ENCODE measurements at places on chromosomes 3 and 15. TPM values are rescaled to one million over a fixed set of nuclear protein-coding genes. Genes with fewer than 3 reads are reported as not detected.
A peak's percentile ranks its signal among the peaks of the same experiment; 100 is the strongest.

POPDC2 gene
- 1.3 TPM for total RNA-seq

PLSCR5 gene
- not detected for total RNA-seq

AHSG gene
- total RNA-seq, result not detected

DNA sequence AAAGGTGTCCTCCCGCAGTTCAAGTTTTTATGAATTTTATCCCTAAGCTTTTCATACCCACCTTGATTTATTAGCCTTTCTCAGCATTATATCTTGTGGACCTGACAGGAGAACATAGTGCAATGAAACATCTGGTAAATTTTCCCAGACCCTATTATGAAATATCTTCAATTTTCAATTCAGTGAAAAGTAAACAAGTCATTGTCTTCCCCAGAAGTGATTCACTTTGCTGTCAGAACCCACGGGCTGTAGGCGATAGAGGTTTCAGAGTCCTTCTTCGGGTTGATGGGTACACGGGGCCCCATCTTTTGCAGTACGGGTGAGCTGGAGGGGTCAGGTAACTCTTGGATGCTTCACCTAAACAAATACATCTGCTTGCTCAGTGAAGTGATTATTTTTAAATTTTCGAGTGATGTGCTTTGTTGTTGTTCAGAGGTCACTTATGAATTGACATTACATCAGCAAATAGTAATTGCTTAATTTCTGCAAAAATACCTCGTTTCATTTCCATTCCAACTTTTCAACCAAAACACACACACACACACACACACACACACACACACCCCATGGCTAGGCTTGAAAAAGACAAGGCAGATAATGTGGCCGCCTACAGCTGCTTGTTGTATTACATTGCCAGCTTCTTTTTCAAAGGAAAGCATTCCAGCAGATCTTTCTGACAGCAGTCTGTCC is 102.9 kb downstream of the SEMA6D start:
- DNase-seq, result peak; percentile 57

- DNase-seq, result no peak
Observed at GRCh38 chr3:60754617-60755016, 496.6 kb downstream of the FHIT start.

DNA sequence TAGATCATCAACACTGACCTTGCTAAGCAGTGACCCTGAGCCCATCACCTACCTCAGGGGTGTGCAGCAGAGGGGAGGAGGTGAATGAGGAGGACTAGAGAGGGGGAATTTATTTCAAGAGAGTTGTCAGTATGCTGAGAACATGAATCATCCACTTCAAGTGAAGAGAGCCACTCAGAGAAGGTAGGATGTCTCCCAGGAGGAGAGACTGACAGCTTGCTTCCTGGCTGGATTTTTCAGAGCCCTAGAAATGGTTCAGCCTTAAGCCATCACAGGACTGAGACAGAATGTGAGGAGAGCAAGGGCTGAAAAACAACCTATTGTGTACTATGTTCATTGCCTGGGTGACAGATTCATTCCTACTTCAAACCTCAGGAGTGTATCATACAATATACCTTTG is 34.8 kb downstream of the CCNL1 start:
- DNase-seq, result no peak

DNA sequence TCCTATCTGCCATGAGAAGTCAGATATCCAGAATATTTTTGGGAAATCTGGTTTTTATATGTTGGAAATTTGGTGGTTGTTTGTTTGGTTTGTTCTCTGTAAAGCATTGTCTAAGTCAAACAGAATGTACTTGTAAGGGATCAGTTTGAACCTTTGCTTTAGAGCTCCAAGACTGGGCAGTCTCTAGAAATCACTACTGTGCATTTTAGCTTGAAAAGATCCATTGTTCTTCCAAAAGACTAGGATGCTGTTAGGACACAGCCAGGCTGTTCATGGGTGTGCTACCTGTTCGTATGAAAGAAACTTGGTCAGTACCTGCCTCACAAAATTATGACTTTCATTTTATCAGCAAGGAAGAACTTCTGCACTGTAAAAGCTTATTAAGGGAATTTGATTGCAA is 182.6 kb downstream of the WDR72 start:
- DNase-seq, result no peak

All from fibroblast of villous mesenchyme (primary cell).